CD4-positive, CD25-positive, alpha-beta regulatory T cell (primary cell): ENCODE measurements at places on chromosomes 4 and X.
A peak's percentile ranks its signal among the peaks of the same experiment; 100 is the strongest.

DNA sequence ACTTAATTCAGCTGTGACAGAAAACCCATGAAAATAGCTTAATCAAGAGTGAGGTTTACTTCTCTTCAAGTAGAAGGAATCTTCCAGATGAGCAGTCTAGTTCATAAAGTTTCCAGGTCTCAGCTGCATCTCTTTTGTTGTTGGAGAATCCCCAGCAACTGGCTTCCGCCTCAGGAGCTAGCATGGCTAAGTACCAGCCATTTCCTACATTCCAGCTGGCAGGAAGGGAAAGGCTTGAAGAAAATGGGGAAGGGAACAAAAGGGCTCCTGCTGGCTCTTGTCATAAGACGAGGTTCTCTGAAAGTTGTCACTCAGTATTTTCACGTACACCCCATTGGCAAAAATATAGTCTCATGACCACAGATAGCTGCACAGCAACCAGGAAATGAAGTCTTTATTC lies 27.3 kb upstream of the TRIM2 start:
- no peak for DNase-seq

GRCh38 chr4:183747931-183748670 lies 89.0 kb downstream of the TRAPPC11 start:
- no peak for DNase-seq

DNA sequence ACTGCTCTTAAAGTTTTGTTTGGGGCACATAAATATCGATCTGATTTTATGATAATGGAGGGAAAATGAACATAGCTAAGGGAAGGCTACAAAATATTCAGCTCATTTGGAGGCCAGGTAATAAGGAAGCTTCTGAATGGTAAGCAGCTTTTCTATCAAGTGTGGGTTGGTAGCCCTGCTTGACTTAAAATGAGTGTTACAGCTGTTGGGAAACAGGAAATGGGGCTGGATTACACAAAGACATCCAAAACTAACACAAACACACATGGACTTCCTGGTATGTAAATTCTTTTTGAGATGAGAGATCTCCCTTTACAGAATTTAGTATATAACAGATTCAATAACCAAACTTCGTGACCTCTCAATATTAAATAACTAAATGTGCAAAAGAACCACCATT lies 58.0 kb downstream of the FGF16 start:
- DNase-seq = peak; percentile 4

DNA sequence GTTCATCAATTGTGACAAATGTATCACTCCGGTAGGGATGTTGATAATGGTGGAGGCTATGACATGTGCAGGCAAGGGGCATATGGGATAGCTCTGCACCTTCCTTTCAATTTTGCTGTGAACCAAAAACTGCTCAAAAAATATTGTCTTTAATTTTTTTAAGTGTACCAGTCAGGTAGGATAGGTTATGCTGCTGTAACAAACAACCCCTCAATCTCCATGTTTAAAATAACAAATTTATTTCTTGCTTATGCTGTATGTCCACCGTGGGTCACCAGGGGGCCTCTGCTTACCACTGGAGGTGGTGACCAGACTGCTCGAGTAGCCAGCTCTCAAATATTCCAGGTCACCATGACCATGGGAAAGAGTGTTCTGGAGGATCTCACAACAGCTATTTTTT lies 23.4 kb upstream of the MSX1 start:
- no peak for DNase-seq

- no peak for DNase-seq
Observed at GRCh38 chr4:2865196-2865780, 21.6 kb downstream of the ADD1 start.

DNA sequence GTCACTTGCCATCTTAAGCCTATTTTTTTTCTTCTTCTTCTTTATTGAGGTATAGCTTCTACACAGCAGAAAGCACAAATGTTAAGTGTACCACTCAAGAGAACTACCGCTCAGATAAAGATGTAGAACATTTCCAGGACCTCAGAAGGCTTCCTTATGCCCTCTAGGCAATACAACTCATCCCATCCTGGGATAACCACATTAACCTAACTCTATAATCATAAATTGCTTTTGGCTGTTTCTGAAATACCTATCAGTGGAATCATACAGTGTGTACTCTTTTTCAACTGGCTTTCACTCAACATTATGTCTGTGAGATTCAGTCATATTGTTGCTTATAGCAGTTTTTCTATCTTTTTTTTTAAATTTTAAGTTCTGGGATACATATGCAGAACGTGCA lies 51.7 kb downstream of the ARFIP1 start:
- no peak for DNase-seq
